GM12892 (cell line): ENCODE measurements at places on chromosomes 12 and 14.

GRCh38 chr12:67446716-67447115 is 177.6 kb downstream of the CAND1 start:
- DNase-seq: no peak

DNA sequence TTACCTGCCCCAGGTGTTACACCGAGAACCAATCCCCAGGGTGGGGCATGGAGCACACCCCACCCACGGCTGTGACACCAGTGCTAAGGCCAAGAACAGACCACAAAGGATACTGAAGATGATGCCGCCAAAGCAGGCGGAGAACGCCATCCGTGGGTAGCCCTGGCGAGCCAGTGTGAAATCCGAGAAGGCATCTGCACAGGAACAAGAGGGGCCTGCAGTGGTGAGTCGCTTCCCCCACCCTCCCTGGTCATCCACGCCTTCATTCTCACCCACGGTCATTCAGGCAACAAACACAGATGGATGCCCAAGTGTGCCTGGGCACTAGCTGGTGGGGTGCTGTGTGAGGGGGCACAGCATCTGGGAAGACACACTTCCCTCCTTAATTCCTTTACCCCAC is 28.5 kb downstream of the SLC8B1 start:
- no peak for DNase-seq

- DNase-seq: no peak
Observed at GRCh38 chr14:105748204-105748578, 221.8 kb downstream of the TMEM121 start.

GRCh38 chr12:47818467-47819137 is 1.1 kb downstream of the HDAC7 start:
- no peak for DNase-seq

GRCh38 chr12:105445649-105446048 is 115.2 kb downstream of the C12orf75 start:
- DNase-seq: no peak

GRCh38 chr12:87182696-87183233 is 846.4 kb downstream of the C12orf50 start:
- no peak for DNase-seq

- no peak for DNase-seq
Observed at GRCh38 chr12:65449400-65449799, 170.9 kb downstream of the MSRB3 start.

DNA sequence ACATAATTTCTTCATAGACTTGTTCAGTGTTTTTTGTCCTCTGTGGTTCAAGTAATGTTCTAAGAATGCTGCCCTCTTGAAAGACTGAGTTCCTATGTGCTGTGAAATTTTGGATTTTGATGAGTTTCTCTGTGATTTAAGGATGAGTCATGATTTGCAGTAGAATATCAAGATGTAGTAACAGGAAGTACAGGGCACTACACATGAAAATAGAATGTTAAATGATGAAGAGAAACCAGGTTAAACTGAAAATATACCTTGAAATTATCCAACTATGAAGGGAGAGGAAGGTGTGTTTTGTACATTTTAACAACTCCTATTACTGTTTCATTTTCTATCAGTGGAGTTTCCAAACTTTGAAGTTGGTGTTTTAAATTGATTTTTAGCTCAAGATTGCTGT is 4.8 kb downstream of the ELK3 start:
- DNase-seq: no peak

GRCh38 chr14:47195582-47195981 is 479.8 kb downstream of the MDGA2 start:
- no peak for DNase-seq

DNA sequence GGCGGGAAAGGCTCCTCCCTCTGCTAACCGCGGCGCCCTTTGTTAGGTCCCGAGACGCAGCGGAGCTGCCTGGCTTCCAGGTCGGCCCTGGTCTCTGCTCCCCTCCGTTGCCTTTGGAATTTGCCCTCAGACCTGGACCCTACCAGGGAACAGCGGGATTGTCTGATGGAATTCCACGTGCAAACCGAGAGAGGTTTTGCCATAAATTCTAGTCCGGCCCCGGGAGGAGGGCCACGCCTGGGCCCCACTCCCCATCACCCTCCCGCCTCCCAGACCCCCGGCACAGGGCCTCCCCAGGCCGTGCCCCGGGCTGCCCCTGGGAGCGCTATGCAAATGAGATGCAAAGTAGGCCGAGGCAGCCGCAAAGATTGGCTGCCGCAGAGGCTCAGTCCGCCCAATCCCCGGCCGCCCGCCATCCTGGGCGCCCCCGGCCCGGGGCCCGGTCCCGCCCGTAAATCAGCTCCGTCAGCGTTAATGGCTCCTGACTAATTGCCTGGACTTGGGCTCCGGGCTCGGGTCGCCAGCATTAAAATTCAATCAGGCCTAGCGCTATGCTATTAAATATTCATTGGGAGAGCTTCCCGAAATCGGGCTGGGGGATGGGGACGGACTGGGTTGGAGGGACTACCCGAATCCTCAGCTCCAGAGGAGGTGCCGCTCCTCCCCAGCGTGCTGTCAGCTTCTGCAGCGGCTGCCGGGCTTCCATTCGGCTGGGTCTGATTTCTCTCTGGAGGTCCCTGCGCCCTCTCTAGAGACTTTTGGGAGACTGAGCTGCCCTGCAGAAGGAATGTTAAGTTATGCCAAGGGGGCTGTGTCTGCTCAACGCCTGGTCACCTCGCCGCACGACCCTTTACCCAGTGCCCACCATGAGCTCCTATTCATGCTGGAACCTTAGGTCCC is 15.7 kb upstream of the FIGNL2 start:
- no peak for DNase-seq

- no peak for DNase-seq
Observed at GRCh38 chr14:105894125-105894977, 368.0 kb downstream of the TMEM121 start.

- no peak for DNase-seq
Observed at GRCh38 chr12:110704750-110705149, 15.8 kb upstream of the HVCN1 start.

GRCh38 chr12:22396735-22397134 is 62.2 kb upstream of the ST8SIA1 start:
- no peak for DNase-seq
